ENCODE measurements at places on chromosomes 12 and 14.

DNA sequence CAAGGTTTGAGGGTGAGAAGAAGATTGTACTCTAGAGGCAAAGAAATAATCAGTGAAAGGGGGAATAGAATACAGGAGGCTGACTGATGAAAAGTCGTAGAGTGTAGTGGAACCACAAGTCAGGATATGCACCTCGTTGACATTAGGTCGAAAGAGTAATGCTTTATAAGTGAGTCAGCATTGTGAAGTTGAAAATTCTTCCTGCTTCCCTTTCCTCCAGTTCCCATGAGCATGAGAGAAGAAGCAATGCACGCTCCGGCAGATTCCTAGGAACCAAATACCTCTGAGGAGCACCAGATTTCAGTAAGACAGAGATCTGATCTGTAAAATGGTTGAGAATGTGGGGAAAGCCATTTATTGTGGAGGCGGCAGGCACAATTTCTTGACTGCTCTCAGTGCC, 16.5 kb downstream of the CCER1 start:
- DNase-seq, result peak; percentile 84

DNA sequence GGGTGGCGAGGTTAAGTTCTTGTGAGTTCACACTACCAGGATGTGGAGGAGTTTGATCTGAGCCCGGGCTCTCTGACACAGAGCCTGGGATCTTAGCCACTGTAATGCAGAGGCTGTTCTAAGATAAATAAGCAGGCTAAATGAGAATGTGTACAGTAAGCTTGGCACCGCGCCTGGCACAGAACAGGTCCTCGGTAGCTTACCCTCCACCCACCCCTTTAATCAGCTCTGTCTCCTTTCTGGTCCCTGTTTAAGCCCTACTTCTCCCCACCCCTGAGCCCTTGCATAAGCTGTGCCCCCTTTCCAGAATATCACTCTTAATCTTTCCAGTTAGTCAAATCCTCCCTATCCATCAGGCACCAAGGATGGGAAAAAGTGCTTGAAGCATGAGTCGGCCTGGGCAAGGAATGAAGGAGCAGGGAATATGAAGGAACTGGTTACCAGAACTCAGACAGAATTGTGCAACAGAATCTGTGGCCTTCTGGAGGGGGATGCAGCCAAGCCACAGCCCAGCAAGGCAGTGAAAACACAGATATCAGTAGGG, 32.8 kb upstream of the CMKLR1 start:
- no peak for DNase-seq

- no peak for DNase-seq
Measured at GRCh38 chr14:100789460-100790417, 36.2 kb upstream of the MEG3 start.

DNA sequence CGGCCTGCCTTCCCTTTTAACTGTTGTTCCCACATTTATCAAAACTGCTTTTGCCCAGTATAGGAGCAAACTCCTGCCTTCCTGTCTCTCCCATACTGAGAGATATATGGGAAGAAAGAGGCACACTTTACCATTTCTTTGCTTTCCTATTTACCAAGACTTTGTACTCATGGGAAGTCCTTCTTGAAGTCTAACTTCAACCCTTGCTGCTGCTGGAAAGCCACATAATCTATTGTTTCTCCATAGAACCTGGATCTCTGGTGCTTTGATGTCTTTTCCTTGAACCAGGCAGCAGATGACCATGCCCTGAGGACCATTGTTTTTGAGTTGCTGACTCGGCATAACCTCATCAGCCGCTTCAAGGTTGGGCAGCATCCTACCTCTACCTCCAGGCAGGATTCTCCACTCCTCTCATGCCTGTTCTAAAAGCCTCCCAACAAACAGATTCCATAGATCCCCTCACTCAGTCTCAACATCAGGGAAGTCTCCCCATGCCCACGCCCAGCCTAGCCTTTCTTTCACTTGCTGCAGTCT, 18.4 kb downstream of the PPP1R1A start:
- DNase-seq, result no peak

DNA sequence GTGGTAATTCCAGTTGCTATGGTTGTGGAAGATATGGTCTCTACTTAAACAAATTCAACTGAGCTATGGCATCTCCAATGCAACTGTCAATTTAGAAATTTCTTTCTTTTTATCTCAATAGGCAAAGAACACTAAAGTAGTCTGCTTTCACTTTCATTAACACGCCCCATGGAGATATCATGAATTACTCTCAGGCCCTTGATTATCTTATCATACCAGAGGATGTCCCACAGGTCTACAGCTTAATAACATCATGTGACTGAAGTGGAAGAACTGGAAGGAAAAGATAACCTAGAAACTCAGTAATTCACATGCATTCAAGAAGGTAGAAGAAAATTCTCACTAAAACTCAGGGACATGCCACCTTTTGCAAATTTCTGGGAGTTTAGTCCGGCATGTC, 114.3 kb downstream of the FLRT2 start:
- DNase-seq, result no peak

- no peak for DNase-seq
Measured at GRCh38 chr12:116698554-116699075, 39.3 kb downstream of the SPRING1 start.

DNA sequence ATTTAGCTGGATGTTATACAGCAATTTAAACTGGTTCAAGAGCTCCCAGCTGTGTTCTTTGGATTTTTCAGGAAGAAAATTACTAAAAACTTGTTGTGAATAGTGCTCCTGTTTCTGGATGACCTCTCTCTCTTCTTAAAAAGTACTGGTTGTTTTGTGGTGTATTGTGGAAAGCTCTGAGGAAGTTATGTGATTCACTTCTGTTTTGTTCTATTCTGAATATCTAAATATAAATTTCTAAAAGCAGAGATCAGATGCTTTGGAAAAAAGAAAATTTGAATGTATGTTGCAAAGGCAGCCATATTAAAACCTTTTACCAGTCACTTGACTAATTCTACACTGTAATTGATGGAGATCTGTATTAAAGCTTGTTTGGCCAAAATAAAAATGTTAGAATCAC, 3.4 kb upstream of the C3AR1 start:
- no peak for DNase-seq

Measured in epithelial cell of esophagus (primary cell).